HTR-8/SVneo (cell line): ENCODE measurements at places on chromosomes 5 and 9.

DNA sequence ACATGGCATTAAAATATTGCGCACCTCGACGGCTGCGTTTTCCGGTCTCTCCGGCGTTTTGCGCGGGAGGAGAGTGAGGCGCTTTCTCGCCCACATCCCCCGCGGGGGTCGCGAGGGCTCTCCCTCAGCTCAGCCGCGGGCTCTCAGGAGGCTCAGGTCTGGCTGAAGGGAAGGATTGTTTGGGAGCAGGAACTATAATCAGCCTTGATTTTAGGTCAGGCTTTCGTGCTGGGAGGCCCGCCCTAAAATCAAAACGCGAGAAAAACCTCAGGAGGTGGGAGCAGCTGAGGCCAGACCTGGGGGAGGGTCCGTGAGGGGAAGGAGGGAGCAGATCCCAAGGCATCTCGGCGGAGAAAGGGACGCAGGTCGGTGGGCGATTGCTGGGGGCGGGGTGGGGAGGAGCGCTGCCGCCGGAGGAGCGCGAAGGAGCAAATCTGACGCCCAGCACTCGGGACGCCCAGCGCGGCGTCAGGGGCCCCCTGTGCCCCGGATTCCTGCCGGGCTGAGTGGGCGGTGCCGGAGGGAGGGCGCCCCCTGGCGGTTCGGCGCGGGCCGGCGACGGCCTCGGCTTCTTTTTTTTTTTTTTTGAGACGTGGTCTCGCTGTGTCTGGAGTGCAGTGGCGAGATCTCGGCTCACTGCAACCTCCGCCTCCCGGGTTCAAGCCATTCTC lies 18.7 kb upstream of the RNF130 start:
- DNase-seq = peak; percentile 81

GRCh38 chr9:19998153-19998552 lies 209.3 kb upstream of the SLC24A2 start:
- no peak for DNase-seq

- DNase-seq = no peak
Observed at GRCh38 chr5:37554938-37555337, 175.8 kb downstream of the WDR70 start.

DNA sequence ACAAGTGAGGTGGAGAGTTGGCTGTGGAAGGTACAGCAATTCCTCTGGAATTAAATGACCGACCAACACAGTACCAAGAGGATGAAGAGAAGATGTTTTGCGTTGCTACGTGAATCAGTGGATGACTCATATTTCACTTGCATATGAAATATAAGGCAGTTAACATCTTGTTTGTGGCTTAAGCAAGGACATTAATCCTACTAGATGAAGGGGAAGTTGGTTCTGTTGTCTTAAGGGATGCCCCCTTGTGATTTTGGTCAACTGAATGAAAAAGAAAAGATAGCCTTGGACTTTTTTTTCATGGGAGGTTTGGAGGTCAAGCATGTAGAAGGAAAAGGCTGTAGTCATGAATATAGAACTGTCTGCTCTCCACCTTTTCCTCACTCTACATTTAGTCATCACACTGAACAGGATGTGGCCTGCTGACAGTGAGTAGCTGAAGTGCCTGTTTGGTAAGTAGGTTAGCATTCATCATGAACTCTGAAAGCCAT lies 33.9 kb downstream of the VLDLR start:
- peak; percentile 49 for DNase-seq

- DNase-seq = no peak
Observed at GRCh38 chr5:119966028-119966427, 336.7 kb downstream of the FAM170A start.

DNA sequence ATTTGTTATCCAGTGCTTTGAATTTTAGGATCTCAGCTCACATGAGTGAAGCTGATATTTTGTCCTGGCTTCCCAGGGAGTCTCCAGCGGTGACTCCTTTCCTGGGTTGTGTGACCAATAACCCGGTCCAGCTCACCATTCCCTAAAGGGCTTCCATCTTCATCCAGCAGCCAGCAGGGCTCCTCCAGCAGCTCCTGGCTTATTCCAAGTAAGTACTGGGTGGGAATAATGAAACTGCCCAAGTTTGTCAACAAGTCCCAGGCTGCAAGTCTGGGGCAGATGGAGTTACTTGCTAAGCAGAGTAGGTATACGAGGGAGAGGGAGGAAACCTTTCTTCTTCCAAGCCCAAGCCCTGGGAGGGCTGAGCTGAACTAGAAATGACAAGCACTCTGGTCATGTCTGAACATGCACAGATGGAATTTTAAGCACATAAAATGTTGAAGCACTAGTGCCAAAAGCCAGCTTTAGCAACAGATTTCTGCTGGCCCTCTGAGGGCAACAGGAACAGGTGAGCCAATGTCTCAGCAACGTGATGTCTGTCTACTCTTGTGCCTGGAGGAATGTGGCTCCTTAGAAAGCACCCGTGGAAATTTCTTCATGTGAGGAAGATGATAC lies 153.7 kb upstream of the DAPK1 start:
- DNase-seq = no peak

- no peak for DNase-seq
Observed at GRCh38 chr5:56055859-56056258, 61.1 kb upstream of the IL6ST start.

- no peak for DNase-seq
Observed at GRCh38 chr5:63963926-63964325, 1.7 kb upstream of the HTR1A start.

DNA sequence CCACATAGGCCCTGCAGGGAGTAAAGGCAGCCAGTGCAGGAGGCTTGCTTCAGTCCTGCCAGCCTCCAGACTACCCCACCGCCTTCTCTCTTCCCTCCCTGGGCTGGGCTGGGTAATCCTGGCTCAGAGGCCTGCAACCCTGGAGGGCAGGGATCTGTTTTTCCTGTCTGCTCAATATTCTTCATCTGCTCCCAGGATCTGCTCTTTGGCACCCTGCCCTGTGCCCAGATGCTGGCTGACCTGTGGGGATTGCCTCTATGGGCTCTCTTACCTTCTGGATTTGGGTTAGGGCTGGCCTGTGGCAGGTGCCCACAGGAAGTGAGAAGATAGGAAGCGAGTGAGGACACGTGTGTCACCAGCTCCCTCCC lies 7.3 kb upstream of the ANGPTL2 start:
- no peak for DNase-seq

- DNase-seq = no peak
Observed at GRCh38 chr9:81620002-81620390, 69.4 kb downstream of the TLE1 start.

DNA sequence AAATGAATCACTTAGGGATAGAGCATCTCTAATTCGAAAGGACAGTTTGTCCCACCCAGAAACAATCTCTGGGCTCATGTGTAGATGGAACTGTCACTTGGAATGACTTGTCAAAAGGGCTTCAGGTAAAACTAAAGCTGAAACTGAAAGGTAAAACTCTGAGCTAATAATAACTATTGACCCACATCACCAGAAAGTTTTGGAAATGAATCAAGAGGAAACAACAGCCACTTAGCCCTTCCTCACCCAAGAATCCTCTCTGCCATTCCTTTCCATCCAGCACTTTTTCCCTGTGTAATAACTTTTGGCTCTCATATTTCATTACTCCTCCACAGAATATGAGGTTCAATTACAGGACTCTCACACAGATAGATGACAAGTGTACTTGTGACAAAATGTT lies 14.0 kb upstream of the GLRX start:
- no peak for DNase-seq

DNA sequence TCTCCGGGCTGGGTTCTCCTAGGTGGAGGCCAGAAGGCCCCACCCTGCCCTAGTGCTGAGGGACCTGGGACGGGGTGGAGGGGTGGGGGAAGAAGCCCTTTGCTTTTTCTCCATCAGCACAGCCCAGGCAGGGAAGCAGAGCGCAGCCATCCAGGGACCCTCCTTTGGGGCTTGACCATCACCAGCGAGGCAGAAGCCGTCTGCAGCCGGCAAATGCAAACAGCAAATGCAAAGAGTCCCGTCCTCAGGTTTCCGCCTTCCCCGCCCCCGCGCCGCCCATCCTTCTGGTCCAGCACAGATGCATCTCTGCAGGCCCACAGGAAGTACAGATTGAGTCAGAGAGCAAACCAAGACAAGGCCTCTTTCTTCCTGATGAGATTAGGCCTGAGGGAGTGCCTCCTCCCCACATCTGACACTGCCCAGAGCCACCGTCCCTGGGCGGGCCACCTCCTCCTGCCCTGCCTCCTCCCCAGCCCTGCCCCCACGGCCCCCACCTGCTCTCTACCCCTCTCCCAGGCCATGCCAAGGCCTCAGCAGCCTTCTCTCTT lies 23.4 kb downstream of the CORO2A start:
- DNase-seq = peak; percentile 68

DNA sequence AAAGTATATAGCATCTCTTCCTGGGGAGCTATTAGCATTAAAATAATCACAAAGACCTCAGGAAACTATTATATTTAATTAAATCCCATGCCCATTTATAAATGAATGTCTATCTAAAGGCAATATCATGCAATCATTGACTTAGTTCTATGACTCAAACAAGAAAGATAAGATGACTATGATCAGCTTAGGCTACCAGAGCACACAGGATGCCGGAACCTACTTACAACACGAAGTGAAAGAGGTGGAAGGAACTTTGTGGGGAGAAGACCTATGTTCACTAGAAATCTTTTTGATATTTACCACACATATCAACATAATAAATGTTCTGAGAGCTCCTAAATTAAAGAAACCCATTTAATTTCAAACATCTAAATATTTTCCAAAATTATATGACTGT lies 344.2 kb upstream of the CYLC2 start:
- DNase-seq = no peak

- DNase-seq = peak; percentile 54
Observed at GRCh38 chr5:147530530-147531389, 20.9 kb upstream of the DPYSL3 start.

DNA sequence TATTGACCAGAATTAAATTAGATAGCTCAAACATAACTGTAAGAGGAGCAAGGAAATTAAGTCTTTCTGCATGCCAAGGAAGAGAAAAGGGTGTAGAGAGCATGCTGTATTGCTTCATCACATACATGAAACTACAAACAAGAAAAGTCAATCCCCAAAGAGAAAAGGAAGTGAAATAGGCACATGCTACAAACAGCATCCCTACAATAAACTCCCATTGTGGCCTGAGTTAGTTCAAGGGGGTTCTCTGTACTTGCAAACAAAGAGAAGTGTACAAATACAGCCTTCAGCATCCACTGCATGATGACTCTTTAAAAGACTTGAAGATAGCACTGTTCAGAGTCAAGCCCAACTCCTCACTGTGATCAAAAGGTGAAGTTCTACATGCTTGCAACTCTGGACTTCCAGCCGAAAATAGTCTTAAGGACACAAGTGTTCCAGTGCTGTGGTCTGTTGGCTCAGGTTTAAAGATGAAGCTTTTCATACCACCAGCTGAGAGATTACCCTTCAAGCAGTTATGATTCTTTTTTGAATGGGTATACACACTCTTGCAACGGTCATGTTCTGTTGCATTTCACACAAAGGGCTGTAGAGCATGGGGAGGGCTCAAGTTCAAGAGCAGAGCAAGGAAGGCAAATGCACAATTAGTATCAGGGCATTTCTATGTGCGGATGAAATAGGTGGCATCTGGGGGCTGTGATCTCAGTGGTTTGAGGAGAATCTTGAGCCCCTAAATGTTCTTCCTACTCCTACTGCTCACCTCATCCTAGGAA lies 534.5 kb downstream of the EBF1 start:
- DNase-seq = no peak
